ENCODE measurements at places on chromosomes 2 and 18. TPM values are rescaled to one million over a fixed set of nuclear protein-coding genes. Genes with fewer than 3 reads are reported as not detected.
A peak's percentile ranks its signal among the peaks of the same experiment; 100 is the strongest.

Gene REG3G
- total RNA-seq: not detected

Gene RAX
- not detected for total RNA-seq

DNA sequence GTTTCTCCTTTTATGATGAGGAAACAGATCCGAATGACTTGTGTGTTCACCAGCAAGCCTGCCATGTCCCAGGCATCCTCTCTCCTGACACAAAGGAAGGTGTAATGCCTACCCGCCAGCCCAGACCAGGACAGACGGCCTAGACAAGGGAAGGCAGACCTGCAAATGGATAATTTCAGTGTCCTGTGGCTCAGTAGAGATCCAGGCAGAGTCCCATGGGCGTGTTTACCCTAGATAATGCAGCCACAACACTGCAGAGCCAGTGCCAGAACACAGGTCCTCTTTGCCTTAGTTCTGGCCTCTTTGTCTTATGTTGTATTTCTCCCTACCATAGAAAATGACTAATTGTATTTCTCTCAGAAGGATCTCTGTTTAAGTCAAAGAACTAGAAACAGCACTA, 12.7 kb downstream of the TRAPPC12 start:
- no peaks in the 10 kb centered on the region for H3K27me3 ChIP-seq
- H3K36me3 ChIP-seq: peaks cover 13% of the 10 kb centered on the region

DNA sequence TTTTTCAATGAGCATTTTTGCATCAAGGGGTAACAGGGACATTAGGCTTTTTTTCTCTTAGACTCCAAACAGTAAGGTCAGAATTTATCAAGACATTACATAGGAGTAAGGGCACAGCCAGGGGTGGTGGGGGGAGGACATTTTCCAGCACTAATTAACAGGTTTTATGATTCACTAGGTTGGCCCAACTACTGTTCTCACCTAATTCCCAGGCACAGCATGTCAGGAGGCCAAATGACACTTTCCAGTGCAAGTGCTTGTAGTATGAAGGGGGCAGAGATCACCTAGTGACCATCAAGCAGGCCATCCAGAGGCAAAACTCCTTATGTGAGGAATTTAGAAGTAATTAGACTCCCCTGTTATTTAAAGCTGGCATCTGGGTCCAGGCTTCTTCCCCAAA, 3.9 kb upstream of the MBD2 start:
- peaks cover 4% of the 10 kb centered on the region for H3K4me1 ChIP-seq
- no peak for DNase-seq
- no peaks in the 10 kb centered on the region for H3K36me3 ChIP-seq
- no peak overlapping the region for H3K4me3 ChIP-seq

Gene GLI2
- 1.1 TPM for total RNA-seq

DNA sequence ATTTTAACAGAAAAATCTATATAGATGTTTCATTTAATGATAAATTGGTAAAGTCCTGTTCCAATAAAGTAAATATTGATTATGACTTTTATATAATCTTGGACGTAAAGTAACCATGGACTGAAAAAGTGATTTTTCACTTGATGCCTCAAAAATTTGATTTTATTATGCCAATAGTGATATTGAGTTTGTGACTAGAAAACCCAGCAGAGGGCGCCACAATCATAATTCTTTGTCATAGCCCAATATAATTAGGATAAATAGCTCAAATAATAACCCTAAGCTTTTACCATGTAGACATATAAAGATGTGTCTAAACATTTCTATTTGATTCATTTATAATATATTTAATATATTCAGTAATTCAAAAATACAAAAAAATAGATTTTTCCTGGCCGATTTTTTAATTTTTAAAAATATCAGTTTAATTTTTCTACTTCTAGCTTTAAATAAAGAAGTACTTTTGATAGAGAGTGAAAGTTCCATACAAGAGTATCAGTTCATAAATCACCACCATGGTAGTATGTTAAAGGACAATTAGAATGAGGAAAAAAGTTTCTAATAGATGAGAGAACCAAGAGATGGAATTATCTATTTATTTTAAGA, 30.7 kb downstream of the CAMKMT start:
- no peaks in the 10 kb centered on the region for H3K4me1 ChIP-seq
- DNase-seq: no peak
- H3K27me3 ChIP-seq: no peaks in the 10 kb centered on the region
- H3K27ac ChIP-seq: no peak overlapping the region
- H3K4me3 ChIP-seq: no peak overlapping the region

DNA sequence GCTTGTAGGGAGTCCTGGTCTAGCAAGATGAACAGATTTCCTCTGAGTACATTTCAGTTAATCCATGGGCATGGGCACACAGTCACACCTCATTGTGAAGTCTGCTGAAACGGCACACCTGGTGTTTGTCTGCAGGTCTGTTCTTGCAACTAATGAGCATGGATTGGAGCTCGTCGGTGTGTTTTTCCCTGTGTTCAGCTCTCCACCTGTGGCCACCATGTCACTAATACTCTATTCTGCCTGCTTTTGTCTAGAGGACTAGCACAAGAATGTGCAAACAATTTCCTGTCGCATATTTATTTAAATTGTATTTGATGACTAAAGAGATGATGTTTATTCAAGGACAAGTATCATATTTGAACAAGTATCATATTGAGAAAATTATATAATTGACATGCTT, 24.5 kb upstream of the PPP4R1 start:
- peak overlapping the region; percentile 86 for H3K27ac ChIP-seq
- no peaks in the 10 kb centered on the region for H3K27me3 ChIP-seq
- H3K4me1 ChIP-seq: peaks cover 17% of the 10 kb centered on the region

- H3K4me1 ChIP-seq: peaks cover 38% of the 10 kb centered on the region
- peak overlapping the region; percentile 54 for H3K27ac ChIP-seq
- DNase-seq: no peak
- no peaks in the 10 kb centered on the region for H3K36me3 ChIP-seq
- H3K27me3 ChIP-seq: peaks cover 25% of the 10 kb centered on the region
Measured at GRCh38 chr2:74415762-74416395, 5.5 kb downstream of the C2orf81 start.

Gene TUBB8B
- total RNA-seq: 0.40 TPM

Gene ANKRD62
- 0.27 TPM for total RNA-seq

- H3K27me3 ChIP-seq: no peaks in the 10 kb centered on the region
- no peak for DNase-seq
- no peaks in the 10 kb centered on the region for H3K36me3 ChIP-seq
- H3K27ac ChIP-seq: no peak overlapping the region
- no peak overlapping the region for H3K4me3 ChIP-seq
Measured at GRCh38 chr2:65663831-65664407, 231.5 kb upstream of the SPRED2 start.

GRCh38 chr2:103327386-103327785, 565.6 kb downstream of the TMEM182 start:
- no peaks in the 10 kb centered on the region for H3K4me1 ChIP-seq
- DNase-seq: no peak
- no peak overlapping the region for H3K4me3 ChIP-seq
- H3K36me3 ChIP-seq: no peaks in the 10 kb centered on the region
- H3K27ac ChIP-seq: no peak overlapping the region

GRCh38 chr2:194938066-194938465, 719.0 kb upstream of the SLC39A10 start:
- no peaks in the 10 kb centered on the region for H3K27me3 ChIP-seq
- no peaks in the 10 kb centered on the region for H3K36me3 ChIP-seq
- H3K4me3 ChIP-seq: no peak overlapping the region
- H3K4me1 ChIP-seq: no peaks in the 10 kb centered on the region

- H3K4me1 ChIP-seq: no peaks in the 10 kb centered on the region
- H3K27ac ChIP-seq: no peak overlapping the region
- H3K4me3 ChIP-seq: no peak overlapping the region
- no peaks in the 10 kb centered on the region for H3K36me3 ChIP-seq
Measured at GRCh38 chr2:196990092-196990491, 63.6 kb upstream of the PGAP1 start.

Gene AQP12A
- not detected for total RNA-seq

Gene FOXI3
- not detected for total RNA-seq

Gene TLX2
- not detected for total RNA-seq

DNA sequence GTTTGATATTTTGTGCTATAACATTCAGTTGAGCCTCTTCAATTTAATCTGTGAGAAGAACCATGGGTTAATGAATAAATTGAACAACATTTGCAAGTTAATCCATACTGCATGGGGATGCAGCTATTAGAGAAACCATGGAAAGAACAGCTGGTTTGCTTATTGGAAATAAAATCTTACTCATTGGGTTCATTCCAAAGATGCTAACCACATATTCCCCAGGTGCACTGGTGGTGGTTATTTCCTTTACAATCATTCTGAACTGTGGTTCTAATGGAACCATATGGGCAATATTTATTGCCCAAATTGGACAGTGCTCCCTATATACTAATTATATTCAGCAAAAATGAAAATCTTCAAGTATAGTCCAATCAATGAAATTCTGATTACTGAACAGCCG, 1200.4 kb upstream of the CDH2 start:
- H3K4me3 ChIP-seq: no peak overlapping the region
- no peaks in the 10 kb centered on the region for H3K4me1 ChIP-seq
- no peaks in the 10 kb centered on the region for H3K36me3 ChIP-seq
- H3K27ac ChIP-seq: no peak overlapping the region
- DNase-seq: no peak
- H3K27me3 ChIP-seq: no peaks in the 10 kb centered on the region

Gene DSC3
- total RNA-seq: 311 TPM

GRCh38 chr2:32189011-32189410, 23.3 kb downstream of the SLC30A6 start:
- H3K27ac ChIP-seq: no peak overlapping the region
- H3K27me3 ChIP-seq: no peaks in the 10 kb centered on the region
- no peaks in the 10 kb centered on the region for H3K4me1 ChIP-seq
- H3K4me3 ChIP-seq: no peak overlapping the region

DNA sequence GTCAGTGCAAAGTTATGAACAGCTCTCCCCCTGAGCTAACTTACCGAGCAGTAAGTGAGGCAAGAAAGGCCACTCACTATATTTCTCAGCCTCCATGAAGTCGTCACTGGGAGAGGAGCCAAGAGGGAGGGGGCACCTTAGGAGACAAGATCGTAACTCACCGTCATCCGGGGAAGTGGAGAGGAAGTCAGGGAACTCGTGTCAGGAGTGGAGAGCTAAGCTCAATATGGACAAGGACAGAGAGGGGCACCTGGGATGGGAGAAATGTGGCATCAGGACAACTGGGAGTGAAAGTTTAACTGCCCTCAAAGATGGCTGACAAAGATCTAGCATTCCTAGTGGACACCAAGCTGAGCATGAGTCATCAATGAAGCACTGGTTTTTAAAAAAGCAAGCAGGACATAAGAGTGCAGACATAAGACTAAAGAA, 37.1 kb downstream of the BCL11A start:
- no peaks in the 10 kb centered on the region for H3K27me3 ChIP-seq
- DNase-seq: no peak
- H3K36me3 ChIP-seq: no peaks in the 10 kb centered on the region
- H3K27ac ChIP-seq: peak overlapping the region; percentile 51
- no peak overlapping the region for H3K4me3 ChIP-seq
- H3K4me1 ChIP-seq: peaks cover 22% of the 10 kb centered on the region

- peaks cover 13% of the 10 kb centered on the region for H3K4me1 ChIP-seq
- peaks cover 51% of the 10 kb centered on the region for H3K27me3 ChIP-seq
- H3K27ac ChIP-seq: no peak overlapping the region
- H3K4me3 ChIP-seq: no peak overlapping the region
- no peak for DNase-seq
Measured at GRCh38 chr18:22346953-22347605, 70.6 kb downstream of the CTAGE1 start.

GRCh38 chr2:106944215-106944614, 58.2 kb upstream of the ST6GAL2 start:
- DNase-seq: no peak
- H3K27ac ChIP-seq: no peak overlapping the region
- H3K36me3 ChIP-seq: no peaks in the 10 kb centered on the region
- no peaks in the 10 kb centered on the region for H3K27me3 ChIP-seq
- H3K4me3 ChIP-seq: no peak overlapping the region
- no peaks in the 10 kb centered on the region for H3K4me1 ChIP-seq
